ENCODE measurements at places on chromosomes 1 and 21. TPM values are rescaled to one million over a fixed set of nuclear protein-coding genes. Genes with fewer than 3 reads are reported as not detected.

The CYP4X1 gene
- not detected for total RNA-seq

The ZNHIT6 gene
- 11.0 TPM for total RNA-seq

The MAEL gene
- not detected for total RNA-seq

The MYOG gene
- total RNA-seq, result 0.09 TPM

The GBP7 gene
- not detected for total RNA-seq

The PTPRC gene
- total RNA-seq, result not detected

The RABGAP1L gene
- total RNA-seq, result 35.1 TPM
